ENCODE measurements at places on chromosomes 6 and 20.

DNA sequence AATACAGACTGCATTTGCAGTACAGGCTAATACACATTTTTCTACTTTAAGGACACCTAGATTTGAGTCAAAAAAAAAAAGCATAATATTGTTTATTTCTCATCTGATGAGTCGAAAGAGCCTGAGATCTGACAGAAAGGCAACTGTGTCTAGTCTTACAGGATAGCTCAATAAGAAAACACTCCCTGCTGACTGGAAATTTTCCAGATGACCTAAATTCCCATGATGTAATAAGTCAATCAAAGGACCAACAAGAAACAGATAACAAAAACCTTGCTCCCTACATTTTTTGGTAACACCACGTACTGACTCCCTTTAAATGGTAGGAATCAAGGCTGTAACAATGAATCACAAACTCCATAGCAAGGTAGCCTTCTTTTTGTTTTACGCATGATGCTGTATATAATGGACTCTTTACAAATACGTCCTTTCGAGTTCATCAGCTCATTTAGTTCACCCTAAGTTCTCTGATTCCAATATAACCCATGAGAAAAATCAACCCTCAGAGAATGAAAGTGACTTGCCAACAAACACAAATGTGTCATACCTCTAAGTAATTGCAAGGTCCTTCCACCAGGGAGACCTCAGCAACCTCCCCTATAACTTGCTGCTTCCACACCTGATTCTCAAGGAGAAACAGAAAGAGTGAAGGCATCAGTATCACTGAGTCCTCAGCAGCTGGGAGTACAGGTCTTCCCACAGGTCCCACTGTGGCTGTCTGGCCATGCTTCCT is 12.1 kb downstream of the TBX18 start:
- DNase-seq: no peak

GRCh38 chr6:70538376-70538775 is 28.4 kb upstream of the SDHAF4 start:
- no peak for DNase-seq

DNA sequence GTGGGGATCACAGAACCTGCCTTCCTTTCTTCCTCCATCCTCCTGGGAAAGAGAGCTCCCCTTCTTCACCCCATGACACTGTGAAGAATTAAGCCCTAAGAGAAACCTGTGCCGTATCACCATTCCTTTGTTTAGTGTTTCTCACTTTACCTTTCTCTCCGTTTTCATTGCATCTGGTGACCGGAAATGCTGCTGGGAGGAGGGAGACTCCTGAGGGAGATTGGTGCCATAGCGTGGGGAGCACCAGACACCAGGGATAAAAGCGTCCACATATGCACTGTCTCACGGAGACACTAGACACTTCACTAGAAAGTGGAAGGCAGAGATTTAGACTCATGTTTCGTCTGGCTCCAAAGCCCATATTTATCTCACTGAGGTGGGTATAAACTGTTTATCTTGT is 15.5 kb upstream of the ULBP3 start:
- DNase-seq: no peak

GRCh38 chr20:47691625-47692024 is 93.7 kb downstream of the SULF2 start:
- DNase-seq: no peak

GRCh38 chr6:23096876-23097275 is 527.5 kb downstream of the HDGFL1 start:
- DNase-seq: no peak

GRCh38 chr20:1712634-1713624 is 55.4 kb upstream of the SIRPG start:
- DNase-seq: no peak

- DNase-seq: no peak
These were observed 7.9 kb downstream of the OR2B3 start for GRCh38 chr6:29079203-29079602.

DNA sequence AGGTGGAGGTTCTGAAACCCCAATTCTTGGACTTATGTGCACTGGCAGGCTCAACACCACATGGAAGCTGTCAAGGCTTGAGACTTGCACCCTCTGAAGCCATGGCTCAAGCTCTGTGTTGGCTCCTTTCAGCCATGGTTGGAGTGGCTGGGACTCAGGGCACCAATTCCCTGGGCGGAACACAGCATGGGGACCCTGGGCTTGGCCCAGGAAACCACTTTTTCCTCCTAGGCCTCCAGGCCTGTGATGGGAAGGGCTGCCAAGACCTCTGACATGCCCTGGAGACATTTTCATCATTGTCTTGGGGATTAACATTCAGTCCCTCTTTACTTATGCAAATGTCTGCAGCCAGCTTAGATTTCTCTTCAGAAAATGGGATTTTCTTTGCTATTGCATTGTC is 26.2 kb upstream of the CLDN20 start:
- no peak for DNase-seq

- DNase-seq: no peak
These were observed 32.4 kb upstream of the TCP11 start for GRCh38 chr6:35173427-35174087.

GRCh38 chr6:104162036-104162669 is 697.6 kb downstream of the HACE1 start:
- DNase-seq: no peak

- no peak for DNase-seq
These were observed 39.7 kb downstream of the FBXO9 start for GRCh38 chr6:53104916-53105315.

- no peak for DNase-seq
These were observed 329.1 kb downstream of the PLCB1 start for GRCh38 chr20:8461186-8461585.

DNA sequence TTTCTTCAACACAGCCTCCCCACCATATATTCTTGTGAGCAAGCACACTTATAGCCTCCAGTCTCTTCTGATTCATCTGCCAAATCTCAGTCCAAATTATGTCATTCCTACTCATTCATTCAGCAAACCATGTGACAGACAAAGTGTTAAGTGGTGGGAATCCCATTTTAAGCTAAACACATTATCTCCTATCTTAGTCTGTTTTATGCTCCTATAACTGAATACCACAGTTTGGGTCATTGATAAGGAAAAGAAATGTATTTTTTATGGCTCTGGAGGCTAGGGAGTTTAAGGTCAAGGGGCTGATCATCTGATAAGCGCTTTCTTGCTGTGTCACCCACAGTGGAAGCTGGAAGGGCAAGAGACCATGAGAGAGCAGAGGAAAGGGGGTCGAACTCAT is 23.9 kb upstream of the SMIM13 start:
- no peak for DNase-seq

DNA sequence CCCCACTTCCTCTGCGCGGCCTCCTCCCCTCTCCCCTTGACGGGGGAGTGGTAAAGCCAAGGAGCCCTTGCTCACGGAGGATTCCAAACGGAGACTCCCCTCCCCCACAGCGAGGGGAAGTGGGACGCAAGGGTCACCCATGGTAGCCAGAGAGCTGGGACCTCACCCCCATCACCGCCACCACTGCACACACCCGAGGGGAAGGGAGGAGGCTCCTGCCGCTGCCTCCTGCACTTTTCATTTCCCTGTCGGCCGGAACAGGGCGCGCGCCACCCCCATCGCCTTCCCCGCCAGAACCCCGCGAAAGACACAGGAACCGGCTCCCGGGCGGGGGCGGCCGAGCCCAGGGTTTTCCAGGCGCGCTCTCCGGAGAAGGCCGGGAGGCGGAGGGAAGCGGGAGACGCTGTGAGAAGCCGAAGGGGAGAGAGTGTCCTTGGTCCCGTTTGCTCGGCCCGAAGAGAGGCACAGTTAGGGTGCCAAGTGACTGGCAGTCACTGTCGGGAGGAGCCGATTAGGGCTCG is 789 bp downstream of the CCND3 start:
- DNase-seq: no peak

GRCh38 chr6:35025232-35026188 is 115.6 kb downstream of the TCP11 start:
- no peak for DNase-seq

DNA sequence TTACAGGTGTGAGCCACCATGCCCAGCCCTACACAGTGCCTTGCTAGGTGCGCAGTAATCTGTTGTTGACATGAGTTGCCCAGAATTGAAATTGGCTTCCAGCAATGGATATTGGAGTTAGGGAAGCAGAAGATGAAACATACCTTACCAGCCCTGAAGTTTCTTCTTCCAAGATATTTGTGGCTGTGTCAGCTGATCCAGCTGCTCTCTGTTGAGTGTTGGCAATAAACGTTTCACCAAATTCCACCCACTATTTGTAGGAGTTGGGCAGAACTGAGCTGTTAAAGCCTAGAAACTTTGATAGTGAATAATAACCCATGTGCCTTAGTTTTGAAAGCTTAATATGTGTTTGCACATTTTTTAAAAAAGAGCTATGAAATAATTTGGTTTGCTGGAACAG is 218.2 kb upstream of the SNX9 start:
- DNase-seq: no peak

- DNase-seq: no peak
These were observed 249.5 kb downstream of the ADGRG6 start for GRCh38 chr6:142551274-142551811.

DNA sequence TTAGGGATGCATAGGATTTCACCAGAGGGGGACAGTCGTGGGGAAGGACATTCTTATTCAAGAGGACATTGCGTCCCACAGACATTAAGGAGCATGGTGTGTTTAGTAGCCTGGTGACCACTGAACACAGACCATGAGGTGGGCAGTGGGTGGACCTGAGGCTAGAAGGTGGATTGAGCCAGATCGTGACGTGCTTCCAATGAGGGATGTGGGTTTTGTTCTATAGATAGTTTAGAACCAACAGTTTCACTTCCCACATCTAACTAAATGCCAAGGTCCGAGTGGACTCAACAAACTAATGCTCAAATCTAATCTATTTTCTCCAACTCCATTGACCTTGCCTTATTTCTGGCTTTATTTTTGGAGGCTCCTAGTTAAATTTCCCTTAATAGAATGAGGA is 58.5 kb downstream of the OGFRL1 start:
- DNase-seq: no peak

DNA sequence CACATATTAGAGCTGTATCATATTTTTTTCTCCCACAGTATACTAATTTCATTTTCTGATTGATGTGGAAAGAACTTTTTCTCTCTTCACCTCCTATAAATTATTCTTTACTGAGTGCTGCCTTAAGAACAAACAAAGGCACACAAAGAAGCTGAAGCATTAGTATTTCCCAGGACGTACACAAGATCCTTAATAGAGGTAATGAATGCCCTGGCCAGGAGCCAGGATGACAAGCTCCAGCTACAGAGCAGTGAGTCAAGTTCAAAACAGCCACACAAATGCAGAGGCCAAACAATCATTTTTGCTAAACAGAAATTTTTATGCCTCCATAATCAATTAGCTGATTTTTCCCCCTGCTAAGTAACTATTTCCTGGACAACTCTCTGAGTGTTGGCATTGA is 639.6 kb downstream of the EPHA7 start:
- DNase-seq: no peak

DNA sequence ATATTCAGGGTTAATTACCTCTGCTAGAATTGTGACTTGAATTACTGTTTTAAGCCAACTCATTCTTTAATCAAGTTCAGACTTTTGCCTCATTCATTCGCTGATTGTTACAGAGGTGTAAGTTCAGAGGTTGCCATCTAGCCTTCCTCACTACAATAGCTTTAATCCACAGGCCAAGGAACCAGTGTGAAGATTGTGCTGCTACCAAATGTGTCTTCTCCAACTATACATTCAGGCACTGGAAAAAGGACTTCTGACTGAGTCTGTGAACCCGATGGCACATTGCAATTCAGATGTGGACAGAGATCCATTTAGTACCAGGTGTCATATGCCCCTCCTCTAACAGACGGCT is 111.2 kb upstream of the ADGRF1 start:
- no peak for DNase-seq

- no peak for DNase-seq
These were observed 307.5 kb upstream of the SULF2 start for GRCh38 chr20:48092596-48093280.

GRCh38 chr20:36439040-36439730 is 102.1 kb upstream of the MYL9 start:
- no peak for DNase-seq

GRCh38 chr6:157182503-157183264 is 140.6 kb downstream of the TMEM242 start:
- no peak for DNase-seq

- DNase-seq: no peak
These were observed 32.5 kb upstream of the MEI4 start for GRCh38 chr6:77620278-77620882.

DNA sequence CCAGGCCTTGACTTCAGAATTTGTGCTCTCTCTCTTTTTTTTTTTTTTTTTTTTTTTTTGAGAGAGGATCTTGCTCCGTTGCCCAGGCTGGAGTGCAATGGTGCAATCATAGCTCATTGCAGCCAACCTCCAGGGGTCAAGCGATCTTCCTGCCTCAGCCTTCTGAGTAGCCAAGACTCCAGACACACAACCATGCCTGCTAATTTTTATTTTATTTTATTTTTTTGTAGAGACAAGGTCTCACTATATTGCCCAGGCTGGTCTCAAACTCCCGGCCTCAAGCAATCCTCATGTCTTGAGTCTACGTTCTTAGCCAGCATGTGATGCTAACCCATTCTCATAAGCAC is 19.4 kb downstream of the TGM2 start:
- no peak for DNase-seq

- DNase-seq: no peak
These were observed 173.0 kb downstream of the PHF3 start for GRCh38 chr6:63808576-63808975.

GRCh38 chr6:37140145-37140544 is 29.8 kb upstream of the PIM1 start:
- no peak for DNase-seq

GRCh38 chr20:19071446-19071725 is 141.1 kb upstream of the SLC24A3 start:
- no peak for DNase-seq

- DNase-seq: no peak
These were observed 601.2 kb downstream of the DHX35 start for GRCh38 chr20:39563349-39563748.

DNA sequence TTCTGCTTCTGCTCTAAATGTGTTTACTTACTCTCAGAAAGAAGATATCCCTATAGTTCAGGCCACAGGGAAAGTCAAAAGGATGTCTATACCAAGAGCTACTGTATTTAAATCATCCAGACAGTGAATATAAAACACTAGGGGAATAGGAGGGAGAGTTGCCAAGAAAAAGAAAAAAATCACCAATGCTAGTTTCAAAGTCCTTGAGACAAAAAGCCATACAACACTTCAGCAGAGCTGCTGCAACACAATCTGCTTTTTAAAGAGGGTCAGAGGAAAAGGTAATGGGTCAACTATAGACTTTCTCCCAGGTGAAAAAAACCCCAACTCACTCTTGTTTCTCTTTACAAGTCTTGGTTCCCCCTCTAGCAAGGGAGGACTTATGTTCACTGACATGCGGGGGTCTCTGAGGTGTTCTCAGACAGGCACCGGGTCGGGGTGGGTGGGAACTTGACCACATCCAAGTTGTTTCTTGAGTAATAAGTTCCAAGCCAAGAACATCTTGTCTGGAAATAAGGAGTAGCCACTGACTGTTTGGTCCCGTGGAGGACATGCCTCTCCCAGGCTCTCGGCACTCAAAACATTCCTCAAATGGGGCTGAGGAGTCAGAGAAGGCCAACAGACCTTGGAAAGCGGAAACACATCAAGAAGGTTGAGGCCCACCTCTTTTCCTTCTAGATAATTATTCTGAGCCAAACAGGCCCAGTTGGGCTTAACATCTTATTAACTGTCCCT is 47.7 kb downstream of the GJA10 start:
- DNase-seq: no peak

GRCh38 chr6:10721850-10722569 is 860 bp upstream of the TMEM14C start:
- no peak for DNase-seq
